ENCODE measurements at places on chromosomes 7 and 10.
A peak's percentile ranks its signal among the peaks of the same experiment; 100 is the strongest.

GRCh38 chr10:72375173-72375572 is 20.5 kb upstream of the DNAJB12 start:
- no peak for DNase-seq

- no peak for DNase-seq
Observed at GRCh38 chr7:155676052-155676451, 31.6 kb downstream of the RBM33 start.

GRCh38 chr10:117318909-117319308 is 56.3 kb downstream of the PDZD8 start:
- no peak for DNase-seq

DNA sequence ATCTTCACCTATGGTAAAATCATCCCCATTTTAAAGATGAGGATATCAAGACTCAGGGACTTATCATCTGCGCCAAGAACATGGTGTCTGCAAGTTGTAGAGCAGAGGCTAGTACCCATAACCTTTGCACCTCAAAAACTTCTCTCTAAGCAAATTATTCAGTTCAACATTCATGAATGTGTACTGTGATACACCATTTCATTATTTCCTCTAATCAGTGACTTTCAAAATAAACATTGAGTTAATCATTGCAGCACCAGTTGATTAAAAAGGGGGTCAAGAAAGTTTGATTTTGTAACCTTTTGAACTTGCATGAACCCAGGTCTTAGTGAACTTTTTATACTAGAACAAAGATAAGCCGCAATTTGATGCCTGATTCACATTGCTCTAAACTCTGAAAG is 47.6 kb upstream of the CYP2C8 start:
- DNase-seq: no peak

GRCh38 chr10:114911052-114911711 is 26.8 kb upstream of the TRUB1 start:
- no peak for DNase-seq

- peak; percentile 93 for DNase-seq
Observed at GRCh38 chr7:2978408-2978807, 65.3 kb downstream of the CARD11 start.

- DNase-seq: no peak
Observed at GRCh38 chr7:96359876-96360275, 38.0 kb upstream of the SLC25A13 start.

GRCh38 chr7:87342231-87342630 is 3.2 kb upstream of the CROT start:
- DNase-seq: no peak

DNA sequence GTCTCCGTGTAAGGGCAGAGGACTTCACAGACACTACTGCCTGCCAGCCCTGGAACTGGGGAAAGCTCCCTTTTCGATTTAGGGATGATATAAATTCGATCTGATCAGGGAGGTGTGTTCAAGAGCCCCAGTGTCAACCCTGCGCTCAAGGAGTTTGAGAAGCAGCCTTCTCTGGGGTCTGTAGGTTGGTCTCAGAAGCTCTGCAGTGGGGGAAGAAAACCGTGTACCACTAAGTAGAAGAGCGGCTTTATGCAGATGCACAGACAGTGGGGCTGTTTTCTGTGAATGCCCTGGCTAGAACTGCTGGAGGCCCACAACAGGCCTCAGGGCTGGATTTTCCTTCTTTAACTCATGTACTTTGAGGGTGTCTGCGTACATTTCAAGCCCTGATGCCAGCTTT is 6.3 kb upstream of the TBX20 start:
- DNase-seq: no peak

GRCh38 chr10:128152741-128153580 is 26.7 kb upstream of the MKI67 start:
- no peak for DNase-seq

GRCh38 chr10:120272350-120272749 is 184.7 kb upstream of the PLPP4 start:
- DNase-seq: no peak

GRCh38 chr10:5889624-5890451 is at the start of the genes ANKRD16 and FBH1:
ANKRD16 (minus strand) TSS chr10:5889893; CDS start chr10:5889354, 539 bp downstream.
FBH1 (plus strand) TSS chr10:5890243; CDS start chr10:5890346, 103 bp downstream.
- DNase-seq: peak; percentile 97

DNA sequence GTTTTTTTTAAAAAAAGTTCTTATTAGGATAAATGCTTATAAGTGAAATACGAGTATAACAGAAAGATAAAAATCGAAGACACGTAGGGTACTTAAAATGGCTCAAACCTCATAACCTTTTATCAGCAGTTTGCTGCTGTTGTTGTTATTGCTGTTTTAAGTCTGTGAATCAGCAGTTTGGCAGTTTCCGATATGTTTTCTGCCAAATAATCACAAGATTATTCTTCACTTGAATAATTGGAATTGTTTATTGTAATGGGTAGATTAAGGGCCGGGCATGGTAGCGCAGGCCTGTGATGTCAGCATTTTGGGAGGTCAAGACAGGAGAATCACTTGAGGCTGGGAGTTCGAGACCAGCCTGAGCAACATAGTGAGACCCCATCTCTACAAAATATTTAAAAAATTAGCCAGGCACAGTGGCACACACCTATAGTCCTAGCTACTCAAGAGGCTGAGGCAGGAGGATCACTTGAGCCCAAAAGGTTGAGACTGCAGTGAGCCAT is 177.6 kb downstream of the VTI1A start:
- DNase-seq: no peak

DNA sequence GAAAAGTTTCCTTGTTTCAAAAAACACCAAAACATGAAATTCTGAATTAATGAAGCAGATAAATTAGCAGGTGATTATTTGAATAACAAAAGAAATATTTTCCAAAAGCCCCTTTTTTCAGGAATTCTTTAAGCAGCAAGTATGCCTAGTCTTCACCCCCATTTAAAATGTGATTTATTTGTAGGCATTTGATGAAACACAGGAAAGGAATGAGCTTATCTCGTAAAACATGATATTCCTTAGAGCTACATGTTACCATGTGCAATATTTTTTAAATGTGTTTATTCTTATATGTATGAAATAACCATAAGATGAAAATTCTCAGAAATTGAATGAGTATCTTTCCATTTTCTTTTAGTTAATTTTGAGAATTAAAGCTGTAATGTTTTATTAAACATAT is 106.1 kb downstream of the CHN2 start:
- DNase-seq: no peak

- no peak for DNase-seq
Observed at GRCh38 chr7:132393789-132394261, 182.4 kb downstream of the PLXNA4 start.

- DNase-seq: no peak
Observed at GRCh38 chr10:71068861-71069271, 143.5 kb upstream of the UNC5B start.

GRCh38 chr10:95221124-95221523 is 27.1 kb downstream of the ACSM6 start:
- no peak for DNase-seq

- DNase-seq: no peak
Observed at GRCh38 chr10:110758898-110759297, 112.8 kb upstream of the PDCD4 start.

- DNase-seq: no peak
Observed at GRCh38 chr10:18098201-18098600, 42.0 kb upstream of the CACNB2 start.

DNA sequence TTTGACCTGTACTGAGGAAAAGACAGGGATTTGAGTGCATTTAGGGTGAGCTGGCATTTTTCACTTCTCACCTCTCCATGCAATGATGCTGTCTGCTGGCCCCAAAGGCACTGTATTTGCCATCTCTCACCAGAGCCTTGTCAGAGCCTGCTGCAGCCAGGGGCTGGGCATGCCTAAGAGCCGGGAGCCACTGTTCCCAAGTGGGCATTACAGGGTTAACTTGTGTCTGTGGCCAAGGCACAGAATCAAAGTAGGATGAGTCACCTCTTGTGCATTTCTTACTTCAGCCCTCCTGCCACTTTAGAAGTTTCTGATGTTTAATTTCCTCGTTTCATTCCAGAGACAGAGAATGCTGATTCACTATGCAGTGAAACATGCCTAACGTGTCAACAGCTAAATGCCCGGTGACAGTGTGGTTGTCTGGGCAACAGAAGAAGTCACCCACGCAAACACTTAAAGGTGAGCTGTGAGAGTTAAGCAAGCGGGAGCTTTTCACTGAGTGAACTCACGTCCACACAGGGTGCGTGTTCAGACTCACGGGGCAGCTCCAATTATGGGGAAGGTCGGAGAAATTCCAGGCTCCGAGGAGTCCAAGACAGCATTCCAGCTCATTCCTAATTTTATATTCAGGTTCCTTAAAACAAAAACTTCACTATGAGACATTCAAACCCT is 57.1 kb upstream of the IGFBP3 start:
- no peak for DNase-seq

DNA sequence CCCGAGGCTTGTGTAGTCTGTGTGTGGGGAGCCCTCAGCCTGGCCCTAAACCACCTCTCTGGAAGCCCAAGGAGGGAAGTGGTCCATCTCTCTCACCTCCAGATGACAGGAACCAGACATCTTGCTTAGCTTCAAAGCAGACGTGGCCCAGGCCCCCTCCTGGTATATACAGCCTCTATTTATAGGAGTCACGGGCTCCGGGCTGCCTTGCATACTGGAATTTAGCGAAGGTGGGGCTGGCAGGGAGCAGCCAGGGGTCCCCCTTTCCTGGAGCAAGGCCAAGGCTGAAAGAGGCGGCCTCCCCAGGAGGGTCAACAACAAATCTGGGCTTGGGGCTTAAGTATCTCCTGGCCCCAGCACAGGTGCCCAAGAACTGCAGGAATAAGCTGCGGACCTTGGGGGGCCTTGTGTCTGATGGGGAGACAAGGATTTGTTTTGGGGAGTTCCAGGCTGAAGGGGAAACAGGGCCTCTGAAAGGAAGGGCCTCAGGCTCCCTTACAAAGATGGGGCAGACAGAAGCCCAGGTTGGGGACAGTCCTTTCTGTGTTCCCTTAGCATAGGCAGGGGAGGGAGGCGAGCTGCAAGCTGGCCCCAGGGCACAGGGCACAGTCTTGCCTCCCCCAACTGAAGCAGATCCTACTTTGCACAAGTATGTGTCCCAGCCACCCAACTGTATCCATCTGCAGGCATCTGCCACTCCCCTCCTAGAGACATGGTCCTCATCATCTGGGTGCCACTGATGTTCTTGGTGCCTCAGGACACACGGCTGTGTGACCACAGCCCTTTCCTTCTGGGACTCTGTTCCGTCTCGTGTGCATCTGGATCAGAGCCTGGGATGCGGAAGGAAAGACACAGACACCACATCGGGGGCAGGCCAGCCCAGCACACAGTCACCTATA is 11.9 kb downstream of the ZCCHC24 start:
- no peak for DNase-seq

DNA sequence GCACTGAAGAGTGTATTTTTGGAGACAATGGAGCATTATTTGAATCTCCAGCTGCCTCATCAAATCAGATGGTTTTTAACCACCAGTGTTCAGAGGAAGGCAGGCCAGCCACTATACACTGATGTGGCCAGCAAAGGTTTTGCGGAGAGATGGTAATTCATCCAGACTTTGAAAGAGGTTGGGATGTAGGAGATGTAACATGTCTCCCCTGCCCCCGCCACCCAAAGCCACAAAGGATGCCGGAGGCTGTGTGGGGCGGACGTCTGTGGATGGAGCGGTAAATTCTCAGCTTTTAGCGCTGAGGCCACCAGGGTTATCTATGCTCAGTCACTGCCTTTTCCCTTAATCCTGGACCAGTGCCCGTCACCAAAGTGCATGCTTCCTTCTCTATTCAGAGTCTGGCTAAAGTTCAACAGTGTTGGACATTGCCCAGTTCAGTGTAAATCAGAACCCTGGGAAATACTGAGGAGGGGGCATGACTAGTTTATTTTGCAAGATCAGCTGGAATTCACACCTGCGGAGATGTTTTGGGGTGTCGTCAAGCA is 3.7 kb upstream of the TRIP6 start:
- DNase-seq: no peak
